Ovary (tissue), 10 donors: ENCODE measurements at places on chromosomes 6 and 20. TPM values are rescaled to one million over a fixed set of nuclear protein-coding genes. Genes with fewer than 3 reads are reported as not detected.

- DNase-seq = no peak
Measured at GRCh38 chr6:80489911-80490635, 383.6 kb downstream of the BCKDHB start.

NOX3 gene
- not detected for polyA plus RNA-seq

ECT2L gene
- polyA plus RNA-seq = 0.17 TPM

DNA sequence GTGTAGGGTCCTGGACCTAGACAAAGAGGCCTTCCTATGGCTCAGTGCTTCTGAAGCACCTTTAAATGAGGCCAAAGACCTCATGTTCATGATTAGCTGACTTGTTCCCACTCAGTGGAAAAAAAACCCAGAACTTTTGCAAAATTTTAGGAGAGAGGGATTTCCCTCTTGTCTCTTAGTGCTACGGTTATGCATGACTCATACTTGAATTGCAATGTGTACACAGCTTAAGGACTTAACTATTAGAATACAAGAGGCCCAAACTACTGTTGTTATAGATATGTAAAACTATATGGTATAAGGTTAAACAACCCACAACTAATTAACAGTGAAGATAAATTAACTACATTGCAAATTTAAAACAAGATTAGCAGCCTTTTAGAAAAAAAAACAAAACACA, 32.3 kb upstream of the HLA-A start:
- no peak for DNase-seq

- no peak for DNase-seq
Measured at GRCh38 chr20:60785785-60786184, 466.3 kb upstream of the CDH4 start.

DNA sequence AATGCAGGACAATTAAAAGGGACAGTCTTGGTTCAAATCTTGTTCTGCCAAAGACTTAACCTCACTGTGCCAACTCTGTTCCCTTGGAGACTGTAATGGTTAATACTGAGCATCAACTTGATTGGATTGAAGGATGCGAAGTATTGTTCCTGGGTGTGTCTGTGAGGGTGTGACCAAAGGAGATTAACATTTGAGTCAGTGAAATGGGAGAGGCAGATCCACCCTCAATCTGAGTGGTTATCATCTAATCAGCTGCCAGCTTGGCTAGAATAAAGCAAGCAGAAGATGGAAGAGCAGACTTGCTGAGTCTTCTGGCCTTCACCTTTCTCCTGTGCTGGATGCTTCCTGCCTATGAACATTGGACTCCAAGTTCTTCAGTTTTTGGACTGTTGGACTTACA, 474.4 kb downstream of the CD83 start:
- no peak for DNase-seq

GRCh38 chr6:51398793-51399192, 580.1 kb downstream of the TFAP2B start:
- DNase-seq = no peak

DNA sequence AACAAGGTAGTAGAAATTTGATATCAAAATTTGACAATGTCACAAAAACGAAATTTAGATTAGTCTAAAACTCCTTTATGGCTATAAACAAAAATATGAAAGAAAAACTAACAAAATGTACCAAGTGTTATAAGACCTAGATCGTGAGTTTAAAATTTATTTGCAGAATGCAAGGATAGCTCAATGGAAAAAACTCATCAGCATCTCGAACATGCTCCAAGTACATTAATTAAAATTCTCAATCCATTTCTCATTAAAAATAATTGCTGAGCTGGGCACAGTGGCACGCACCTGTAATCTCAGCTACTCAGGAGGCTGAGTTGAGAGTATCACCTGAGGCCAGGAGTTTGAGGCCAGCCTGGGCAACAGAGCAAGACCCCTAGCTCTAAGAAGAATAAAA, 70.8 kb downstream of the MAP3K5 start:
- no peak for DNase-seq

HNF4A gene
- polyA plus RNA-seq = 0.15 TPM

DNA sequence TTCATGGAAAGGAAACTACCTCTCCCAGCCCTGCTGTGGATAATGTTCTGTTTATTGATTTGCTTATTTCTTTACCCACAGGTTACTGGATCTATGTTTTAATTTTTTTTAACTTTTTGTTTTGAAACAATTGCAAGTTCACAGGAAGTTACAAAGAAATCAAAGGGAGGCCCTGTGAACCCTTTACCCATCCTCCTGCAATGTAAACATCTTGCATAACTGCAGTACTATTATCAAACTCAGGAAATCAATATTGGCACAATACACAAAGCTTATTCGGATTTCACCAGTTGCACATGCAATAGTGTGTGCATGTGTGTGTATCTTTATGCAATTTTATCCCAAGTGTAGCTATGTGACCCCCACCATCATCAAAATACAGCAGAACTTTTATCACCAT, 398.0 kb downstream of the BTBD3 start:
- no peak for DNase-seq

GRCh38 chr6:28269492-28269891, 2.5 kb downstream of the ZSCAN26 start:
- DNase-seq = no peak

DNA sequence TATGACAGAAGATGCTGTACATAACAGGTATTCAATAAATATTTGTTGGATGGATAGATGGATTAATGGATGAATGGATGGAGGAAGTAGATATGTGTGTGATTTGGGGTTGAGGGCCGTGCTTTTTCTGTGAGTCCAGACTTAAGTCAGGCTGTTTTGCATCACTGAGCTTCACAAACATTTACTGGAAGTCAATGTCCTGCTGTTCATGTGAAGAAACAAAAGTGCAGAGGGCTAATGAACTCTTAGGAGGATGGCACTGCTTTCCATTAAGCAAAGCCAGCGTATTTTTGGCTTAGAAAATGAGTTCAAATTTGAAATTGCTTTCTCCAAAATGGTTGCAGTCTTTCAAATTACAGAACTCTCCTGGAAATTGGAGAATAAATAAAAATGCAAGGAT, 260.6 kb upstream of the SASH1 start:
- DNase-seq = no peak

DNA sequence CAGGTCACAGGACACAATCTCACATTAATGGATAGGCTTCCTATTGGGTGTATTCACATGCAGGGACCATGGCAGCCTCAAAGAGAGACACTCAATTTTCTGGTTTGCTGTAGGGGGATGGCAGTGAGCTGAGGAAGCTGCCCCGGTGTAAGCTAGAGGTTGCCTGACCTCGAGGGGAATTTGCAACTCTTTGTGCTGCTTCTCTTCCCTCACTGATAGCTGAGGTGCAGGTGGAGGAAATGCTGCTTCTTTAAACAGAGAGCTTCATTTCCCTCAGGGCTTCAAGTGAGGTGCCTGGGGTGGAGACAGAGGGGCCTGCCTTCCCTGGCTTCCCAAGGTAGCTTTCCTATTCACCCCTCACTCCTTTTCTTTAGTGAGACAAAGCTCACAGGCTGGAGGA, 151.9 kb downstream of the CD83 start:
- no peak for DNase-seq

GRCh38 chr6:166729658-166730057, 102.6 kb upstream of the RPS6KA2 start:
- DNase-seq = no peak

- no peak for DNase-seq
Measured at GRCh38 chr6:15447546-15448267, 201.8 kb downstream of the JARID2 start.

DNA sequence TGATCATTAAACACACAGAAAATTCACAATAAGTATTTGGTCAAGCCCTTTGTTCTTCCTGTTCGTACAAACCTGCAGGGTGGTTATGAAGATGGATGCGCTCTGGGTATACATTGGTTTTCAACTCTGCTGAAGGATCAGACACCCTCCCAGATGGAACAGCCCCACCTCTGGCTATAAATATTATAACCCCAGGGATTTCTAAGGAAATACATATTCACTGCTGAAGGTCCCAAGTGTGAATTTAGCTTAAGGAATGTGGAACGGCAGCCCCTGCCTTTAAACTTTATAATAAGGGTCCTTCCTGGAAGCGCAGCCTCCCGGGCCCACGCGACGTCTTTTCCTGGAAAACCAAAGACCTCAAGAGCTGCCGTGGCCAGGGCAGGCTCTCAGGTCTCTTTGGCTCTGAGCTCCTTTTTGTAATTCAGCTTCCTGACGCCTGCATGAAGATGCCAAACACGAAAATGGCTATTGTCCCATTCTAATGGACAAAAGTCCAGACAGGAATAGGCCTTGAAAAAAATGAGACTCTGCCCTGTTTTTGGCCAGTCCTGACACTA, 172.4 kb upstream of the SSTR4 start:
- DNase-seq = no peak
